Stomach (tissue), 19 donors: ENCODE measurements at places on chromosomes 3 and 15. TPM values are rescaled to one million over a fixed set of nuclear protein-coding genes. Genes with fewer than 3 reads are reported as not detected.
A peak's percentile ranks its signal among the peaks of the same experiment; 100 is the strongest.

DNA sequence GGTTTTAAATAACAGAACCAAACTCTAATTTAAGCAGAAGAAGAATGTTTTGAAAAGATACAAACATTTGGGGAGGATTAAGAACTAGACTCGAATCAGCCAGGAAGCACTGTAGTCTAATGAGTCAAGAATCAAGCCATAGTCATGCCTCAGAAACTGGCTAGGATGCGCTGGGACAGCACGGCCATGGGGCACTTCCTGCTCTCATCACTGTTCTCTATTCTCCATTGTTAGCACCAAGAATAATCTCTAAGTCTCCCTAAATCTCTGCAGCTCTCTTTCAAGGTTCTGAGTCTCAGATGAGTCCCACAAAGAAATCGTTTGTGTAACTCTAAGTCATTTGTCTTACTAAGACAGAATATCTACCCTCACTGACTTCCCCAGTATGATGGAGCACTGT is 399.0 kb upstream of the KCNMB2 start:
- H3K27ac ChIP-seq: no peak overlapping the region
- no peaks in the 10 kb centered on the region for H3K36me3 ChIP-seq
- H3K4me1 ChIP-seq: no peaks in the 10 kb centered on the region

- no peak overlapping the region for H3K4me3 ChIP-seq
- no peaks in the 10 kb centered on the region for H3K27me3 ChIP-seq
- peaks cover 11% of the 10 kb centered on the region for H3K36me3 ChIP-seq
- H3K27ac ChIP-seq: no peak overlapping the region
- DNase-seq: no peak
These were observed 31.5 kb downstream of the TM2D3 start for GRCh38 chr15:101620671-101621070.

DNA sequence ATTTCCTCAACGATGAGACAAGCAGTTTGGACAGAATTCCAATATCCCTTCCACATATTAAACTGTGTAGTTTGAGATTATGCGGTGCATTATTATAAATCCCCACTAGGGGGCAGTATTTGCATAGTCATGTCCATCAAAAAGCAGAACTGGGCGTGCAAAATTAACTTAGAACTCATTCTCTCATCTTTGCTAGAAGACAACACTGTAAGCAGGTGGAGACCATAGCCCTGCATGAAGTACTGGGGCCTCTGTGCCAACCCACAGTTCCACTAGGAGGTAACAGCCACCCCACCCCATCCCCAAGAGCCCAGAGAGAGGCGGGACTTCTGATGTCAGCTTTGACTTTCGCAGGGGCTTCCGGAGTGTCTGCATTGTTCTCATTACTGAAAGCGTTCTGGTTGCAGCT is 106.6 kb upstream of the TMC3 start:
- H3K27ac ChIP-seq: no peak overlapping the region
- no peaks in the 10 kb centered on the region for H3K36me3 ChIP-seq
- no peaks in the 10 kb centered on the region for H3K4me1 ChIP-seq

GRCh38 chr3:184489268-184489841 is 72.2 kb upstream of the EPHB3 start:
- DNase-seq: no peak
- no peak overlapping the region for H3K4me3 ChIP-seq
- H3K4me1 ChIP-seq: peaks cover 39% of the 10 kb centered on the region

DNA sequence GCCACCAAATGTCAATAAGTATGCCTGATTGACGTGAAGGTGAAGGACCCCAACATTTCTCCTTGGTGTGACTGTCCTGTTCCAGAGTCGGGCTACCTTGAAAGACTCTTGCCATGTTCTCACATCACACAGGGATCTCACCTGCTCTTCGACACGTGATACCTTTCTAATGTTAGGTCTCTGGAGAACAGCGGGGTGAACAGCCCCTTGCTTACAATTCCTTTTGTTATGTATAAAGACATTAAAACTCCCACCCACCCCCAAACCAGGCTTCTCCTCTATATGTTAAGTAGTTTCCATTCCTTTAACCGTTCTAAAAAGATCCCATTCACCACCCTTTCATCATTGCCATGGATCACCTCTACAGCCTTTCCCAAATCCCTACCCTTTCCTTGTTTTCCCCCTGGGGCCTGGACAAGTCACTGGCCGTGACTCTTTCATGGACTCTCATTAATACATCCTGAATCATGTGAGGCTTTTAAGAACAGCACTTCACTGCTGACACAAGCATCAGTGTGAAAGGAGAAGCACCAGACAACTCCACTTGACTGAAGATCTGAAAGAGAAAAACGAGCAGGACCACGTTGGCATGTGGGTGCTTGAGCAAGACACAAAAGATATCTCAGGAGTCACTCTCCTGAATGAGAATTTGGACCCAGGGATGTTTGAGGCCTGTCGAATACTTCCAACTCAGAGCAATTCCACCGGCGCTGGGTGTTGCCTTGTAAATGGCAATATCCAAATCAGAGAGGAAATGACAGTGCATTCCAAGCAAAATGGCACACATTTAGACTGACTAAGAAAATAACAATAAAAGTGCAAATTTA is 115.0 kb downstream of the FOXP1 start:
- H3K27ac ChIP-seq: no peak overlapping the region
- H3K4me3 ChIP-seq: no peak overlapping the region
- H3K4me1 ChIP-seq: no peaks in the 10 kb centered on the region
- H3K36me3 ChIP-seq: no peaks in the 10 kb centered on the region
- no peak for DNase-seq

SNX33 gene
- 12.5 TPM for total RNA-seq

PARP6 gene
- 29.6 TPM for total RNA-seq

- DNase-seq: no peak
- peaks cover 10% of the 10 kb centered on the region for H3K4me1 ChIP-seq
- no peaks in the 10 kb centered on the region for H3K27me3 ChIP-seq
- H3K36me3 ChIP-seq: no peaks in the 10 kb centered on the region
- no peak overlapping the region for H3K4me3 ChIP-seq
- H3K27ac ChIP-seq: no peak overlapping the region
These were observed 7.8 kb upstream of the AHSG start for GRCh38 chr3:186605078-186605477.

DNA sequence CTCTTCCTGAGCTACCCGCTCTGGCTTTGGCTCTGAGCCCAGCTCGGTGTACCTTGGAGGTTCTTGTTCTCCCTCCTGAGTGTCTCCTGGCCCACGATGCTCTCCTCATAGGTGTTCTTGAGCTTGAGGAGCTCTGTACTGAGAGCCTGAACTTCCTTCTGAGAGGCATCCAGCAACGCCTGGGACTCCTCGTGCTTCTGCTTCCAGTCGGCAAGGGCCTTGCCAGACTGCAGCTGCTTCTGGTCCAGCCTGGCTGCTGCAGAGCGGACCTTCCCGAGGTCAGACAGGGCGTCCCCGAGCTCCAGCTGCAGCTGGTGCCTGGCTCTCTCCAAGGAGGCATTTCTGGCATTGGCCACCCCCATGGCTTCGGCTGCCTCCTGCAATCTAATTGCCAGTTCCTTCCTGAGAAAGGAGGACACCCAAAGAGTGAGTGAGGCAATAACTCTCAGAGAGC is 99.8 kb downstream of the MYH15 start:
- H3K27ac ChIP-seq: no peak overlapping the region
- peaks cover 13% of the 10 kb centered on the region for H3K4me1 ChIP-seq
- H3K27me3 ChIP-seq: no peaks in the 10 kb centered on the region
- no peaks in the 10 kb centered on the region for H3K36me3 ChIP-seq
- no peak overlapping the region for H3K4me3 ChIP-seq

DNA sequence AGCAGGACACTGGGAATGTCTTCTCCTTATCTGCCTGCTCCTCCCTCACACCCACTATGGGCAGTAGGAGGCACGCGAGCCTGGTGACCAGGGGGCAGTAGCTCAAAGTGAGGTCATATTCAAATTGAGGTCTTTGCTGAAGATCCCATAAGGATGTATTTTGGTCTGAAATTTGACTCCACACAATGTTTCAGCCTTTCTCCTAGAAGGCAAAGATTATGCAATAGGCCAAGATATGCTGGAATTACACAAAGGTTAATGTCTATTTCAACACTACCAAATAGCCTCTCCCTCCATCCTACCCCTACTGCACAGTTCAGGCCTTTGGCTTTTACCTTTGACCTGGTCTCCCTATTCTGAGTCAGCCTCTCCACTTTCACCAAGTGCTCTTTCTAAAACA is 203.0 kb downstream of the TIGIT start:
- no peak overlapping the region for H3K27ac ChIP-seq
- H3K36me3 ChIP-seq: no peaks in the 10 kb centered on the region
- H3K27me3 ChIP-seq: no peaks in the 10 kb centered on the region
- no peak for DNase-seq

GCSAM gene
- total RNA-seq: not detected

DNA sequence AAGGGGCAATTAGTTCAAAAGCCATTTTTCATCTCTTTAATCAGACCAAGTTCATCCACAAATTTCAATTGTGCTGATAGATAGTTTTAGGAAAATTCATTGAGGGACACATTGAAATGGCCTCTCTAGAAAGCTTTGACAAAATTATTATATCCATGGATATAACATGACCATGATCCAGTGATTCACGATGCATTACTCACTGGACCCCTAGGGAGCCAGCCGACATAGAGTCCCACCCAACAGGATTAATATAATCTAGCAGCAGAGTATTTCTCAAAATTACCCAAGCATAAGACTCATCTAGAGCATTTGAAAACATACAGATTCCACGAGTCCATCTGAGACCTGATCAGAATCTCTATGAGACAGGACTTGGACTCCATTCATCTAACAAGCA is 100.3 kb downstream of the FRMD5 start:
- H3K4me3 ChIP-seq: no peak overlapping the region
- no peaks in the 10 kb centered on the region for H3K36me3 ChIP-seq
- DNase-seq: no peak
- H3K27me3 ChIP-seq: no peaks in the 10 kb centered on the region

DNA sequence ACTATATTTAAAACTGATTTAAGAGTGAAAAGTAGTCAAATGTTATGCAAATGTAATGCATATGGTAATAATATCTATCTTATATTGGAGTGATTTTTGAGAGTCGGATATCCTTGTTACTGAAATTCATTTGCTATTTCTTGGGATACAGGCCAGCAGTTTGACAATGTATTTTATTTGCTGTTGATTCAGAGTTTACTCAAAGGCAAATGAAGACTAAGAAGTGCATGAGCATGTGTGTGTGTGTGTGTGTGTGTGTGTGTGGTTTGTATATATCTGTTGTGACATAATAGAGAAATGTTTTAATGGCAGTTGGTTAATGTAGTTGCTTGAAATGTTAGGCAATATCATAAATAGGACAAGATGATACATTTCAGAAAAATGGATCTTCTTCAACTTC is 39.0 kb downstream of the UNC13C start:
- H3K36me3 ChIP-seq: no peaks in the 10 kb centered on the region
- H3K27ac ChIP-seq: no peak overlapping the region
- no peak overlapping the region for H3K4me3 ChIP-seq

PRKCD gene
- total RNA-seq: 37.9 TPM

CLRN1 gene
- not detected for total RNA-seq

GRCh38 chr15:23397779-23398178 is 43.2 kb downstream of the GOLGA8S start:
- no peaks in the 10 kb centered on the region for H3K36me3 ChIP-seq
- no peaks in the 10 kb centered on the region for H3K4me1 ChIP-seq
- H3K27ac ChIP-seq: no peak overlapping the region
- H3K4me3 ChIP-seq: no peak overlapping the region
- DNase-seq: no peak
- H3K27me3 ChIP-seq: no peaks in the 10 kb centered on the region

DNA sequence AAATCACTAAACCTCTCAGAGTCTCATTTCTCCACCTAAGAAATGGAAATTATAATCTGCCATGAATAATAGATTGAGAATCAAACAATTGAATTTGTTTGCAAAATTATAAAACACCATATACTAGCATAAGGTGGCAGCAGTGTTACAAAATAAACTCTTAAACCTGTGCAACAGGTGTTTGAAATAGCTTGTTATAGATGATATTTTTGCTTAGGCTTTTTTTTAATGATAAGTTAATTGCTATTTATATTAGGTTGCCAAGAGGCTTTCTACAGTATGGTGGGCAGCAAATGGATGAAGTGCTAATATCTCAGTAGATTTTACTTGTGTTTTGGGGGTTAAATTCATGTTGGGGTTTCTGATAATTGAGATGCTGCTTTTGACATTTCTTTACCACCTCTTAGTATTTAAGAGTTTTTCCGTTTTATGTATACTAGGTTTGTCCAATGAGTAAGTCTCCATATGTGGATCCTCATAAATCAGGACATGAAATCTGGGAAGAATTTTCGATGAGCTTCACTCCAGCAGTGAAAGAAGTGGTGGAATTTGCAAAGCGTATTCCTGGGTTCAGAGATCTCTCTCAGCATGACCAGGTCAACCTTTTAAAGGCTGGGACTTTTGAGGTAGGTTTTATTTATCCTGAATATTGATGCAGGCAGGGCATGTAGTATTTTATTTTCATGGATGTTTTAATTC is 19.6 kb downstream of the NR1D2 start:
- peaks cover 58% of the 10 kb centered on the region for H3K4me1 ChIP-seq
- no peak overlapping the region for H3K27ac ChIP-seq
- H3K27me3 ChIP-seq: no peaks in the 10 kb centered on the region

ZNF501 gene
- total RNA-seq: 3.5 TPM

GRCh38 chr3:13425689-13426088 is 5.6 kb upstream of the NUP210 start:
- no peak overlapping the region for H3K4me3 ChIP-seq
- no peak for DNase-seq
- peaks cover 1% of the 10 kb centered on the region for H3K4me1 ChIP-seq
- no peaks in the 10 kb centered on the region for H3K36me3 ChIP-seq
- no peak overlapping the region for H3K27ac ChIP-seq
- peaks cover 1% of the 10 kb centered on the region for H3K27me3 ChIP-seq

DNA sequence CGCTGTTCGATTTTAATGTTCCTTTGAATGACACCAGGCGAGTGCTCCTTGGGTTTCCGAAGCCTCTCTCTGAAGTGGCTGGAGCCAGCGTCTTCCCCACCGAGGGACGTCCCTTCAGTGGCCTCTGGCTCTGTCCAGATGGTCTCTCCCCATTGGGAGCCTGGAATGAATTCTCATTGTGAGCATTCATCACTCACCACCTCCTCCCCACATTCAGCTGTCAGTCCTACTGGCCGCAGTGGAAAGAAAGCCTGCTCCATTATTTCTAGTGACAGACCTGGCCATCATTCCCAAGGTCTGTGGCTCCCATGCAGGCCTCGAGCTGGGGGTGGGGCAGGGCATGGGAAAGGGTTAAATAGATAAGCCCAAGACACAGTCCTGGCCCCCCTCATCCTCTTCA is 35.2 kb downstream of the ZNF710 start:
- peaks cover 96% of the 10 kb centered on the region for H3K4me1 ChIP-seq
- DNase-seq: no peak
- peak overlapping the region; percentile 78 for H3K27ac ChIP-seq

GRCh38 chr15:98930576-98930975 is 77.0 kb downstream of the PGPEP1L start:
- peaks cover 80% of the 10 kb centered on the region for H3K36me3 ChIP-seq
- H3K4me1 ChIP-seq: no peaks in the 10 kb centered on the region
- no peak overlapping the region for H3K4me3 ChIP-seq
- H3K27me3 ChIP-seq: no peaks in the 10 kb centered on the region
- DNase-seq: no peak
- no peak overlapping the region for H3K27ac ChIP-seq

ZNF774 gene
- total RNA-seq: 0.58 TPM

- H3K4me3 ChIP-seq: no peak overlapping the region
- H3K36me3 ChIP-seq: no peaks in the 10 kb centered on the region
- peak overlapping the region; percentile 18 for H3K27ac ChIP-seq
- H3K4me1 ChIP-seq: peaks cover 51% of the 10 kb centered on the region
- no peaks in the 10 kb centered on the region for H3K27me3 ChIP-seq
These were observed 2.5 kb upstream of the ISLR start for GRCh38 chr15:74170875-74171578.

CYP1A2 gene
- not detected for total RNA-seq

KAT2B gene
- total RNA-seq: 208 TPM

GRCh38 chr15:47182818-47183217 is 534.5 kb upstream of the SEMA6D start:
- DNase-seq: no peak
- H3K27me3 ChIP-seq: peaks cover 46% of the 10 kb centered on the region
- H3K36me3 ChIP-seq: no peaks in the 10 kb centered on the region
- H3K27ac ChIP-seq: no peak overlapping the region
- peaks cover 21% of the 10 kb centered on the region for H3K4me1 ChIP-seq
- H3K4me3 ChIP-seq: no peak overlapping the region
